ENCODE measurements at places on chromosomes 5 and 9. TPM values are rescaled to one million over a fixed set of nuclear protein-coding genes. Genes with fewer than 3 reads are reported as not detected.

The MLANA gene
- total RNA-seq: not detected

The SH3GL2 gene
- 4.9 TPM for total RNA-seq

The STRBP gene
- total RNA-seq: 105 TPM

DNA sequence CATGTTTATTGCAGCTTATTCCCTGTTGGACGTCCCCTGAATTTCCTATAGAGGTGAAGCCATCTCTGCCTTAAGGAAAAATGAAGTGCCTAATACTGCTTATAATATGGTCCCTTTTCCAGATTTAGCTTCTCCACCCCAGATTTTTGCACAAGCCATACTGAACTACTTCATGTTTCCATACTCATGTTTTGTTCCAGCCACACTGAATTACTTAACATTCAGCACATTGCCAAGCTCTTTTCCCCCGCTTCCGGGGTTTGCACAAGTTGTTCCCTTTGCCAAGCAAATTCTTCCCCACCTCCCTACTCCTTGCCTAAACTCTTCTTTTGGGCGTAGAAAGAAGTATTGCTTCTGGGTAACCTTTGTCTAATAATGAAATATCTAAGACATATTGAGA, 1.7 kb upstream of the CNTRL start:
- no peak overlapping the region for H3K4me3 ChIP-seq
- H3K4me1 ChIP-seq: no peaks in the 10 kb centered on the region
- DNase-seq: no peak
- H3K27me3 ChIP-seq: peaks cover 26% of the 10 kb centered on the region
- H3K27ac ChIP-seq: no peak overlapping the region
- H3K36me3 ChIP-seq: no peaks in the 10 kb centered on the region

DNA sequence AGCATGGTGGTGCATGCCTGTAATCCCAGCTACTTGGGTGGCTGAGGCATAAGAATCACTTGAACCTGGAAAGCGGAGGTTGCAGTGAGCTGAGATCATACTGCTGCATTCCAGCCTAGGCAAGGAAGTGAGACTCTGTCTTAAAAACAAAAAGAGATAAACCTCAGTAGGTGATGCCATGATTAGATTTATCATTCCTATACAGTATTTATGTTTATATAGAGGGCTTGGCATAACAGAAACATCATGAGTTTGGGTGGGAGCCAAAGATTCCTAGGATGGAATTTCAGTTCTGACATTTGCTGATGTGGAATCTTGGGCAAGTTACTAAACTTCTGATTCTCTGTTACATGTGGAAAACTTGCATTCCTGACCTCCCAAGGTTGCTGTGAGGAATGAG, 22.3 kb downstream of the RFK start:
- no peak overlapping the region for H3K27ac ChIP-seq
- DNase-seq: no peak
- H3K4me1 ChIP-seq: no peaks in the 10 kb centered on the region
- no peak overlapping the region for H3K4me3 ChIP-seq
- H3K36me3 ChIP-seq: no peaks in the 10 kb centered on the region
- no peaks in the 10 kb centered on the region for H3K27me3 ChIP-seq

DNA sequence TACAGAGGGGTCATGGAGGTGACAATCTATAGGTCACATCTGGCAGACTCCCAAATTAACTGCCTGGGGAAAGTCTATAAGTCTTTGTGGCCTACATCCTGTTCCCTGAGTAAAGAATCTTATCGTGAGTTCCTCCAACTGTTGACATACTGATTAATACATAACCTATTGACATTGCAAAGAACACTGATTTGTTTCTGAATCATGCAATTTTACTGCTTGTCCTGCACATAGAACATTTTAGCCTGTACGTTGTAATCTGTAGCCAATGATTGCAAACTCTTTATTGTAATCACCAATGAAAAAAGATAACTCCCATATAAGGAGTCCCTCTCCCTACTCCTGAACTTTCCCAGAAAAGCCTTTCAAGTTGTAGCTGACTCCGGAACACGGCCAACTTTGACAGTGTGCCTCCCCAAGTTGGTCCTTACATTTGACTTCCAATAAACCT, 18.8 kb upstream of the OR2K2 start:
- H3K4me3 ChIP-seq: no peak overlapping the region
- H3K27ac ChIP-seq: no peak overlapping the region
- no peaks in the 10 kb centered on the region for H3K36me3 ChIP-seq
- H3K4me1 ChIP-seq: no peaks in the 10 kb centered on the region
- no peak for DNase-seq

DNA sequence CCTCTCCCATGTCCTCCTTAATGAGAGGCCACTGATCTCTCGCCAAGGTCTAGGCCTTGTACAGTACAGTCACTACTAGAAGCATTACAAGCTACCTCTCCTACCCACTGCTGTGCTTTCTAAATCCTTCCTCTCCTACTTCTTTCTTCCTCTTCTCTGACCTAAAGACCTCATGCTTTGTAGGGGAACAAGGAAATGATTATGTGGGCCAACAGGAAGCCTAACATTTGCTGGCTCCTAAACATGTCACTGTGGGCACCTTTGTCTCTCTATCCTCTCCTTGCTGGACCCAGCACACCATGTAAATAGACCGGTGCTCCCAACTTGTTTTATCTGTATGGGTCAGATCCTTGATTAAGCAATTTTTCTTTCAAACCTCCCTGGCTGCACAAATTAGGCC, 16.7 kb downstream of the SLC28A3 start:
- H3K4me1 ChIP-seq: no peaks in the 10 kb centered on the region
- H3K27ac ChIP-seq: no peak overlapping the region
- no peak overlapping the region for H3K4me3 ChIP-seq
- DNase-seq: no peak
- no peaks in the 10 kb centered on the region for H3K27me3 ChIP-seq

GRCh38 chr5:20359377-20359776, 371.4 kb upstream of the CDH18 start:
- no peak overlapping the region for H3K4me3 ChIP-seq
- no peaks in the 10 kb centered on the region for H3K36me3 ChIP-seq
- H3K4me1 ChIP-seq: no peaks in the 10 kb centered on the region
- H3K27me3 ChIP-seq: no peaks in the 10 kb centered on the region
- no peak overlapping the region for H3K27ac ChIP-seq

- no peaks in the 10 kb centered on the region for H3K27me3 ChIP-seq
- no peaks in the 10 kb centered on the region for H3K4me1 ChIP-seq
- H3K4me3 ChIP-seq: no peak overlapping the region
- H3K27ac ChIP-seq: no peak overlapping the region
- H3K36me3 ChIP-seq: no peaks in the 10 kb centered on the region
Observed at GRCh38 chr9:134888603-134889190, 8.1 kb downstream of the FCN2 start.

DNA sequence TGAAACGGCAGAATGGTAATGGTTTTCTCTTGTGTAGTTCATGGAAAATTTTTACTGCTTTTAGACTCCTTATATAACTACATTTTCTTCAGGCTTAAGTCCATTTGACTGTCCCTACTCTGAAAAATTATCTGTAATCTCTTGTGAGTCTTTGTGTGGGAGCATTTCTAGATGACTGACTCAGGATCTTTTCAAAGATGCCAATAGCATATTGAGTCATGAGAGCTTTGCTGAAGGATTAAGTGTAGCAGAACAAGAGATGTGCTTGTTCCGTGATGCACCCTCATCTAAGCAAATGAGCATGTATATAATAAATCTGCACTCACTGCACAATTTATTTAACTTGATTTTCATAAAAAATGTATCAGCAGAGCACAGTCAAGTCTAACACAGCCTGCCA, 298.7 kb upstream of the CDH6 start:
- no peaks in the 10 kb centered on the region for H3K4me1 ChIP-seq
- H3K4me3 ChIP-seq: no peak overlapping the region
- no peak overlapping the region for H3K27ac ChIP-seq
- no peaks in the 10 kb centered on the region for H3K36me3 ChIP-seq

- H3K4me1 ChIP-seq: no peaks in the 10 kb centered on the region
- no peak overlapping the region for H3K27ac ChIP-seq
- DNase-seq: no peak
Observed at GRCh38 chr9:19387317-19387716, 7.3 kb upstream of the RPS6 start.

Data from H1 (cell line).